ENCODE measurements at places on chromosomes 6 and 20.
A peak's percentile ranks its signal among the peaks of the same experiment; 100 is the strongest.

DNA sequence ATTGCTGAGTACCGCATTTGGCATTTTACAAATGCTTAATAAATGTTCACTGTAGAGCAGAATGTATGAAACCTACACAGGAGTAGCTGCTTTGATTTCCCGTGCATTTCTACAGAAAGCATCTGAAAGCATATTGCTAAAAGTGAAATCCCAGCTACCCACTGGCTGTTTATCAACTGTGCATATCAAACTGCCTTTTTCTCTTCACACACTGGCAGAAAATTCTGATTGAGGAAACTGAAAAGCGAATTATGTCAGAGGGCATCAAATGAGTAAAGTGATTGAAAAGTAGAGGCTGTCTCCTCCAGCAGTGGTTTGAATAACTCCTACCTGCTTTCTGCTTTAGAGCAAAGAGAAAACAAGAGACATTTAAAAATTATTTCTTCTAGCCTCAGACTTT lies 28.0 kb downstream of the STX11 start:
- no peak for DNase-seq

- no peak for DNase-seq
These were observed 24.2 kb downstream of the UQCC2 start for GRCh38 chr6:33686981-33687975.

DNA sequence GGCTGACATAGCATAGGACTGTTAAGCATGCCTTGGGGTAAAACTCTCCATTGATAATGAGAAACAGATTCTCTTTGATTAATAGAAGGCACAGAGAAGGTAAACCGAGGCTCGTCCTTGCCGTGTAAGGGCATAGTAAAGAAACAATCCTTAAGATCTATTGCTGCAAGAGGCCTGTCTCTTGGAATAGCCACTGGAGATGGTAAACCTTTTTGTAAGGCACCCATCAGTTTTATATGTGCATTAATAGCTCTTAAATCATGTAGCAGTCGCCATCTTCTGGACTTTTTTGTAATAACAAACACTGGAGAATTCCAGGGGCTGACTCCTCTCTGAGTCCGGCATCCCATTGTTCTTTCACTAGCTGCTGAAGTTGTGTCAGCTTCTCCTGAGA lies 8.4 kb upstream of the ABHD12 start:
- peak; percentile 42 for DNase-seq

DNA sequence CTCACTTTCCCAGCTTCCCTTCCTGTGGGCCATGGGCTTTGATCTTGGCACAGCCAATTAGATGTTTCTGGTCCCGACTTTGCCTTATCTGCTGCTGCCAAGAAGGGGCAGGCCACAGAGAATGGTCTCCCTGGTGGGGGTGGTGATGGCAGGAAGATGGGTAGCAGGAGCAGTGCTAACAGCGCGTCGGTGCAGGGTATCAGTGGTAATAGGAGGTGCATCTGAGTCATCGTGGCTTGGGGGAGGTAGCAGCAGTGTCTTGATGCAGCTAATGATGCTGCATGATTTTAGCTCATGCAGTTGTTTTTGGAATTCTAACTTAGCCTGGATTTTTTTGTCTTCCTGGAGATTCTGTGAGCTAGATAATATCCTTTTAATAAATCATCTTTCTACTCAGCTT lies 18.9 kb upstream of the MAS1 start:
- no peak for DNase-seq

DNA sequence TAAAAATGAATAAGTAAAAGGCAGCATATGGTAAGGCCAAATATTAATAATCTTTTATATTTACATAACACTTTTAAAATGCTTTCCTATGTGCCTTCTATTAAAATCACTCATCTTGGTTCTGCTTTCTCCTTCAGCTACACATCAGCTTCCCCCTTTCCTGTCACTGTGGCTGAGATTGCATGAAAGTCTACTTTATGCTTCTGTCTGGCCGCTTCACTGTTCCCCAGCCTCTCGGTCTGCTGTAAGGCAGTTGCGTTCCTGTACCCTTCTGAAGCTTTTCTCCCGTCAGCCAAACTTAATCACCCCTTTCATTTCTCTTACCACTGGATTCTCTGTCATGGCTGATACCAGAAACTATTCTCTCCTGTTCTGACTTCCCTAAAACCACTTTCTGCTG lies 34.6 kb downstream of the SOX4 start:
- no peak for DNase-seq

- DNase-seq = no peak
These were observed 4.3 kb upstream of the SERINC3 start for GRCh38 chr20:44526129-44526528.

DNA sequence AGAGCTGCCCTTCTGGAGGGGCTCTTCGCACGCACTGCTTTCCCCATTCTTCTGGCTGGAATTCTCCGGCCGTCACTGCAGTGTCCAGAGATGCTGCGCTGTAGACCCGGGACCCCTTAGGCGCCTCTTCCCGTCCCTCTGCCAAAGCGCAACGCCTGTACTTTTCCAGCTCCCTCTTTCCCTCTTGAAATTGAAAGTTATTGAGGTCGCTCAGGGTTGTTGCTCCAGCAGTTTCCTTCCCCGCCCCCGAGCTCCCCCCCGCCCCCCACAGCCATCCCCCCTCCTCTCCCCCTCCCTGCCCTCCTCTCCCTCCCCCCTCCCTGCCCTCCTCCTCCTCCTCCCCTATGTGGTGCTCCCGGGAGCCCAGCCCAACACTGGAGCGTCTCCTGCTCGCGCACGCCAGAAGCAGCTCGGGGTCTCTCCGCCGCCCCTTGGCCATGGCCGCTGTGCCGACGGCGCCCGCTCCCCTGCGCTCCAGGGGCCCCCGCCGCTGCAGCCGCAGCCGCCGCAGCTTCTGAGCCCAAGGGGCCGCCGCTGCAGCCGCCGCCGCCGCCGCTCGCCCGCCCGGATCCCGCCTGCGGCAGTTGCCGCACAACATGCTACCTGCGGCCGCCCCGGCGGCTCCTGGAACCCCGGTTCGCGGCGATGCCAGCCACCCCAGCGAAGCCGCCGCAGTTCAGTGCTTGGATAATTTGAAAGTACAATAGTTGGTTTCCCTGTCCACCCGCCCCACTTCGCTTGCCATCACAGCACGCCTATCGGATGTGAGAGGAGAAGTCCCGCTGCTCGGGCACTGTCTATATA lies at the start of gene RSPO3:
TSS of gene RSPO3 (plus strand) at position 374 of the 804 bp plus-strand sequence. CDS start 522 bp downstream, outside the sequence.
- peak; percentile 25 for DNase-seq

DNA sequence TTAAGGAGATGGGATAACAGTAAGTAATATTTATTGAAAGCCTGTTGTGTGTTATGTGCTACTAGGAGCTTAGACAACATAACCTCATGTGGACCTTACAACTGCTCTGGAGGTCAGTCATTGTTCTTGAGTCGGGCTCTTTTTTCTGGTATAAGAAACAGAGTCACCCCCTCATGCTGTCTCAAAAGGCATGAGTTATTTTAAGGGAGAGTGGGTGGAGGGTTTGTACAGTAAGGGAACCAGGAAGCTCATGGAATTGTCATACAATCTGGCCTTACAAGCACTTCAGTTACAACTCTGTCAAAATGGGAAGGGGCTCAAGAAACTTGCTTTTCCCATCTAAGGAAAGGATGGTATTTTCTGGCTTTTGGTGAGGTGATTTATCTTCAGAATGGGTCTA lies 16.5 kb upstream of the DSE start:
- no peak for DNase-seq

DNA sequence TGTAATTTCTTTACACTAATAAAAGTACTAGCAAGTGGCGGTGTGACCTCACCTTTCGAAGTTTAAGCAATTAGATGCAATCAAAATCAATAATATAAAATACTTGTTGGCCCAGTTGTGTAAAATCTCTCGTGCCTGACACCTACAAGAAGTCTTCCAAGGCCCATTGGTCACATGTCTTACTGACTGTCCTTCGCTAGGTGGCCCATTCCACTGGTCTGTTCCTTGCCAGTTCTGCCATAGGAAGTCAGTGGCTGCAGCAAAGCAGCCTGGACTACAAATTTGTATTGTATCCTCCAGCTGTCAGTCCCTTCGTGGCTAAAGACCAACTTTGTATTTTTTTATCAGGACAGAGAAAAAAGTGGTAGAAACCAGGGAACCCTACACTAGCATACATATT lies 61.8 kb downstream of the CYB5R4 start:
- no peak for DNase-seq

DNA sequence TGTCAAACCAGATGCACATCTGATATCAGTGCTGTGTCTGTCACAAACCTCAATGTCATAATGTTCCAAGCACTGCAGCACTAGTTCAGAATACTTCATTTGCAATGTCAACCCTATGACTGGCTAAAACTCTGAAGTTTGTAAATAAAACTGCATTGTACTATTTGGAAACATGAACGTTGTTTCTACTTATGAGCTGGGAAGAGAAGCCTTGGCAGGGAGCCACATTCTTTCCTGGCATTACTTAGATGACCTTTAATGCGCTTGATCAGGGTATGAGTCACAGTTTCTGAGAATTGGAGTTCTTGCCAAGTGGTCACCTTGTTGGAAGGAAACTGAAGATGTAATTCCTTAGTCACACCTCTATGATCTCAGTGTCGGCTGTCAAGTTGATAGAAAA lies 664.8 kb upstream of the MMS22L start:
- DNase-seq = peak; percentile 36

DNA sequence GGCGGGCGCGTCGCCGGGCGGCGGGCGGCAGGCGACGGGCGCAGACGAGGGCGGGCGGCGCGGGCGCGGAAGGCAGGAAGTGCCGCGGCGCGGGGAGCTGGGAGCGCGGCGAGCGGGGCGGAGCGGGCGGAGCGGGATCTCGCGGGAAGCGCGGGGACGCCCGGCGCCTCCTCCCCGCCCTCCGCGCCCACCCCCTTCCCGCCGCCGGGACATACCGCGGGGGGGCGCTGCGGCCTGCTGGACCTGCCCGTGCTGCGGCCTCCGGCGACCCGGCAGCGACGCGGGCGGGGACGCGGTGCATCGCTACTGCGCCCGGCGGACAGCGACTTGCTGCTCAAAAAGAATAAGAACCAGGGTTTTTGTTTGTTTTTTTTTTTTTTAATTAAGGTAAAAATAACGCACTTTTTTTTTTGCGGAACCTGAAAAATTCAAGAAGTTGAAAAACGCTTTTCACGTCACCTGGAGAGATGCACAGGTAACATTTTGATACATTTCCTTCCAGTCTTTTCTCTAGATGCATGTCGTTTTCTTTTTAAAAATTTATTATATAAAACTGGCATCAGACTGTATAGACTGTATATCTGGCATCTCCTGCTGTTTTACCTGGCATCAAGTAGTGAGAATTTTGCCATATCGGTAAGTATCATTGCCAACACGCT lies at the start of gene CENPB:
TSS of gene CENPB (minus strand) at position 76 of the 659 bp plus-strand sequence. CDS start 257 bp downstream, outside the sequence.
- peak; percentile 84 for DNase-seq

GRCh38 chr6:17740559-17741220 lies 34.0 kb upstream of the NUP153 start:
- no peak for DNase-seq

DNA sequence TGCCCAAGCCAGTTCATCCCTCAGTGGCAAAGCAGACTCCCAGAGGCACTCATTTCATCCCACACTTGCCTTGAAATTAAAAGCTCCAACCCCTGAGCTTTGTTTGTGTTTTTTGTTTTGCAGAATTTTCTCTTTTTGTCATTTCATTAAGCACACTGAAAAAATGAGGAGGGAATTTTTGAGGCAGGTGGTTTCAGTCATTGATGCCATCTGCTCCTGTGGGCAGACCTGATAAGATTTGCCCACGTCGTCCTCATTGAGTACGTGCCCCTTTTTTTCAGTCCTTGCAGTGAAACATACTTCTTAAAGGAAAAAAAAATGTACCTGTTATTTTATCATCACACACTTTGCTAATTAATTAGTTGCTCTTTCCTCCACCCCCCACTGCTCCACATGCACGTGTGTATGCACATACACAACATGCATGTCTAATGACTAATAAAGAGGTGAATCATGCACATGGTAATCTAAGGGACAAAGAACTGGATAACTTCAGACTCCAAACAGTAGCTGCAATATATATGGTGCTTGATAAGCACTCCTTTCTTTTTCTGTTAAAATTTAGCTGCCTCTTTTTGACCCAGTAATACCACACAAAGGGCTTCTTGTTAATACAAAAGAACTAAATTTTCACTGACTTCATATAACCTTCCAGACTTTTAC lies 102.1 kb upstream of the TMEM181 start:
- DNase-seq = no peak

DNA sequence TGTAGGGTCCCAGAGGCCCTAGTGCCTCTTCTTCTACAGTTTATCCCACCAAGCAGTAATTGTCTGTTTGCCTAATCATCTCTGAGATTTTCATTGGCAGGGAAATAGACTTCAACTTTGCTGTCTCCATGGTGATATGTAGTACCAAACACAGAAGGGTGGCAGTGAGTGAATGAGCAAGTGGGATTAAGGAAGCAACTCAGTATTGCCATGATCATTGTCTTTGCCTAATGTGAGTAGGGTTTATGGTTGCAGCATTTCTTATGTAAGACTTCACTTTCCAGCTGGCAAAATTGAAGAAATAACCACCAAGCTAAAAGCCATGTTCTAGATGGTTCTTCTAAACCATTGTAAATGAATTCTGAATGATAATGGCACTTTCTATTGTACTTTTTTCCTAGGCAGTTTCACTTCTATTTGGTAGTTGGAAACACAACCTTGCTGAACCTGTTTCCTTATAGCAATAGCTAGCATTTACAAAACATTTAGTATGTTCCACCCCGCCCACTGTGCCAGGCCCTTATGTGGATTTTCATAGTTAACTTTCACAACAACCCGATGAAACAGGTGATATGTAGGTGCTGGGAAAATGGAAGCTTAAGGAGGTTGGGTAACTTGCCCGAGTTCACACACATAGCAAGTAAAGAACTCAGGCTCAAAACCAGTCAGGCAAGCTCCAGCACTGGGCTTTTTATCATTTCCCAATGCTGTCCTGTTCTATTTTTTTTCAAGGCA lies 32.0 kb downstream of the ZC2HC1B start:
- no peak for DNase-seq

- DNase-seq = no peak
These were observed 26.8 kb downstream of the ZNF451 start for GRCh38 chr6:57116776-57117175.

DNA sequence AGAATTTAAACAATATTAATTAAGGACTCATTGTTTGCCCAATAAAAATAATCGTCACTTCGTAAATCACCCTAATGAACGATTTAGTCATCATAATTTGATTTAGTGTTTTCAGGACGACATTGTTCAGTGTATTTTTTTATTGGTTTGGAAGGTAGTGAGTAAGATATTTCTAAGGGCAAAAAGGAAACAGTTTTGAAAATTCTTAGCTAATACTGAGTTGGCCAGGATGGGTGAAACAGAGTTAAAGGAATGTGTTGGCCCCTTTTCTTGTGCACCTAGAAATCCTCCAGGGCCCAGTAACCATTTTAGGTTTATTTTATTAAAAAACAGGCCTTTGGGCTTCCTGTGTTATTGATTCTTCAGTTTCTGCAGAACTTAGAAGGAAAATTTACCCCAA lies 25.3 kb downstream of the ANKS1A start:
- no peak for DNase-seq
